ENCODE measurements at places on chromosomes 1 and 21. TPM values are rescaled to one million over a fixed set of nuclear protein-coding genes. Genes with fewer than 3 reads are reported as not detected.

The ADAMTSL4 gene
- total RNA-seq = 0.55 TPM

The OLFML3 gene
- 0.23 TPM for total RNA-seq

The SGIP1 gene
- total RNA-seq = not detected

GRCh38 chr1:235552146-235552716, 48.0 kb upstream of the B3GALNT2 start:
- H3K4me3 ChIP-seq = no peak overlapping the region
- DNase-seq = no peak
- no peak overlapping the region for H3K27ac ChIP-seq
- H3K36me3 ChIP-seq = no peaks in the 10 kb centered on the region
- H3K27me3 ChIP-seq = no peaks in the 10 kb centered on the region
- no peaks in the 10 kb centered on the region for H3K4me1 ChIP-seq

The RGS8 gene
- total RNA-seq = not detected

GRCh38 chr1:20199403-20199802, 13.1 kb upstream of the PLA2G2C start:
- H3K4me3 ChIP-seq = no peak overlapping the region
- no peaks in the 10 kb centered on the region for H3K27me3 ChIP-seq
- H3K27ac ChIP-seq = no peak overlapping the region
- no peaks in the 10 kb centered on the region for H3K36me3 ChIP-seq
- DNase-seq = no peak

The METTL25B gene
- total RNA-seq = 29.6 TPM

- no peaks in the 10 kb centered on the region for H3K4me1 ChIP-seq
- no peaks in the 10 kb centered on the region for H3K36me3 ChIP-seq
- H3K27ac ChIP-seq = no peak overlapping the region
- peaks cover 31% of the 10 kb centered on the region for H3K27me3 ChIP-seq
Observed at GRCh38 chr1:30586671-30587070, 136.7 kb downstream of the MATN1 start.

DNA sequence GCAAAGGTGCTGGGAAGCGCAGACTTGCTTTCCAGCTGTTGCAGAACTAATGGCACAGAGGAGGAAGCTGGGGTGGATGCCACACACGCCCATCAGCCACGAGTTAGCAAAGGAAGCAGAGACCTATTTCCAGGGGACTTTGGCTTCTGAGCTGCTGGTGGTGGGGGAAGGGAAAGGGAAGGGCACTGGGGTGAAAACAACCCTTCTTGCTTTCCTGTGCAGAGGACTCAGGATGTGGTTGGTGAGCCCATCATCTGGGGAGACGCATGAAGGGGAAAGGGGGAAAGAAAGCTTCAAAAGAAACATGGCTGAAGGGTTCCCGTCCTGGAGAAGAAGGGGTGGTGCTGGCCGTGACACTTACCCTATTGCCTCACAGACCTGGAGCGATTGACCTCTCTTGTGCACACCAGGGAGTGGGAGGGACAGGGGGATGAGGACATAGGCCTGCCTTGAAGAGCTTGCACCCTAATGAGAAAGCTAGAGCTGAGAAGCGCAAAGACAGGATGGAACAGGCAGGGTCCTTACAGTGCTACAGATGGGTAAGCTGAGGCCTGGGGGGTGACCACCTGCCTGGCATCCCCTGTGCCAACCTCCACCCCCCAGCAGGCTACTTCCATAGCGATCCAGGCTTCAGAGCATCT, 140.8 kb upstream of the RAB4A start:
- no peaks in the 10 kb centered on the region for H3K27me3 ChIP-seq
- H3K4me3 ChIP-seq = peak overlapping the region; percentile 36
- no peak overlapping the region for H3K27ac ChIP-seq

DNA sequence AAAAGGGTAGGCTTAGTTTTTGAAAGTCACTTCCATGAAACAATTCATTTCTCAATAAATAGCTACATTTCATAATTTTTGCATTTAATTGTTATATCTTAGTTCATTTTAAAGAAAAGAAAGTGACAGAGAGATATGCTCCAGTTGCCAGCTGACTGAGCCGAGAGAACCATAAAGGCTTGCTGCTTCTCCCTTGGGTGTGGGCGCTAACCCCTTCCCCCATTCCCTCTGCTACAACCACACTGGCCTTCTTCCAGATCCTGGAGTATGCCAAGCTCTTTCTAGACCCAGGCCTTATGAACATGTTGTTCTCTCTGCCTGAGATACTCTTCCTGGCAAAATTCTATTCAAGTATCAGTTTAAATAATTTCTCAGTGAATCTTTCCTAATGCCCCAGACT, 12.3 kb downstream of the SORT1 start:
- no peak overlapping the region for H3K27ac ChIP-seq
- no peak overlapping the region for H3K4me3 ChIP-seq
- DNase-seq = no peak
- H3K27me3 ChIP-seq = peaks cover 4% of the 10 kb centered on the region
- H3K4me1 ChIP-seq = no peaks in the 10 kb centered on the region

The AMIGO1 gene
- total RNA-seq = 28.0 TPM

GRCh38 chr1:10177876-10178275, 32.5 kb upstream of the KIF1B start:
- H3K27ac ChIP-seq = no peak overlapping the region
- no peak for DNase-seq
- H3K27me3 ChIP-seq = no peaks in the 10 kb centered on the region
- no peak overlapping the region for H3K4me3 ChIP-seq
- H3K36me3 ChIP-seq = peaks cover 43% of the 10 kb centered on the region
- H3K4me1 ChIP-seq = no peaks in the 10 kb centered on the region

DNA sequence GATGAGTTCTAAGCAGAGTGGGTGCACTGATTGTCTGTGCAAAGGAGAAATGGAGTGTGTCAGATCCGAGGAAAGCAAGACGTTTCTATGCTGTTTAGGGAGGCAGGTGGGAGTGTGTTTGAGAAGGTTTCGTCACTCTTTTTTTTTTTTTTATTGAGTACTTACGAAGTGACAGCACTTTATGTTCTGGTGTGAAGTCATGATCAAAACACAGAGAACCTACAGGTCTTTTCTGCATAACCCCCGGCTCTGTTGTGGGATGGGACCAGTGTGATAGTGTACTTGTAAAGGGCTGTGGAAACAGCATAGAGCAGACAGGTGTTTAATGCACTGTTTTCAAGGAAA, 26.7 kb downstream of the MIA3 start:
- no peaks in the 10 kb centered on the region for H3K27me3 ChIP-seq
- H3K27ac ChIP-seq = peak overlapping the region; percentile 95
- peaks cover under 1% of the 10 kb centered on the region for H3K36me3 ChIP-seq
- no peak for DNase-seq
- peak overlapping the region; percentile 100 for H3K4me3 ChIP-seq
- H3K4me1 ChIP-seq = peaks cover 15% of the 10 kb centered on the region

DNA sequence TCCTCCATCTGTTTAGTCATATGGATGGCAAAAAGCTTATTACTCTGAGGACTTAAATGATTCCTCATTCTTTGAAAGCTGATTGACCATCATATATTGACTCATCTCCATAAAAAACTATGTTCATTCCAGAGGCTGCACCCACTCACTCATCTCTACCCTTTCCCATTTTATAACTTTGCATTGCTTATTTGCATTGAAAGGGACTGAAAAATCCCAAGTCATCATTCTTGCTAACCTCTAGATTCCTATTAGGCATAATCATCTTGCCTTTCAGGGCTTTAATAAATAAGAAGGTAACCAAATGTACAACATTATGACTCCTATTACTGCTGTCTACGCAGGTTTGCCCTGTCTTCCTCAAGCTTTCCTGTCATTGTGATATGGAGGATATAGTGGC, 1180.3 kb upstream of the B3GALT2 start:
- no peaks in the 10 kb centered on the region for H3K27me3 ChIP-seq
- H3K36me3 ChIP-seq = no peaks in the 10 kb centered on the region
- no peak overlapping the region for H3K4me3 ChIP-seq
- no peak overlapping the region for H3K27ac ChIP-seq
- DNase-seq = no peak

The FMOD gene
- total RNA-seq = not detected

DNA sequence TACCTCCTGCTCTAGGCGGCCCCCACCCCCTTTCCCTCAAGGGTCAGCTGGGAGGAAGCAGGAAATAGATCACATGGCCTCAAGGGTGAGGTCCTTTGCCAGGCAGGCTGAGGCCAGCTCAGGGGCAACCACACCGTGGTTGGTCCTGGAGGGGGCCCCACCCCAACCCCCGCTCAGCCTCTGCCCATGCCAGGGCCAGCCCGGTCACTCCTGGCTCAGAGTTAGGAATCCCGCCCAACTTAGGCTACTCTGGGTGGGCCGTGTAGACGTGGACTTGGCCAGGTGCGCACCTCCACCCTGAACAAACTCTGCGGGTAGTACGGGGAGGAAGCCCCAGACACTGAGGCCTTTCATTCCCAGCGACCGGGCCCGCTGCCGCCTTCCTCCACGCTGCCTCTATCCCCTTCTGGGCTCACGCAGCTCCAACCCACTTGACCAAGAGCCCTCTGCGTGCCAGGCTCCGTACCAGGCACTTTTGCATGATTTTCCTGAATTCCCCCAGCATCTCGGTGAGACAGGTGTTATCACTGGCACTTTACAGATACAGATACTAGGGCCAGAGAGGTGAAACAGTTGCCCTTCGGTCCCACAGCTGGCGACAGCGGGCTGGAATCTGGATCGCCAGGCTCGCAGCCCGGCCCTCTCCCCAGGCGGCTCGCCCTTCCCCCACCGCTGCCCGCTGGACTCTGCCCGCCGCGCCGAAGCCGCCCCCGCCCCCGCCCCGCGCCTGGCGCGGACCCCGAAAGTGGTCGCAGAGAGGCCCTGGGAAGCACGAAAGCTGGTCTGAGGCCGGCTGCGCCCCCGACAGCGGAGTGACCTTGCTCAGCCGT, 769 bp downstream of the GALE start:
- peak overlapping the region; percentile 60 for H3K27ac ChIP-seq
- H3K27me3 ChIP-seq = no peaks in the 10 kb centered on the region
- H3K4me3 ChIP-seq = peak overlapping the region; percentile 66
- H3K4me1 ChIP-seq = peaks cover 31% of the 10 kb centered on the region
- peaks cover 6% of the 10 kb centered on the region for H3K36me3 ChIP-seq
- DNase-seq = no peak

DNA sequence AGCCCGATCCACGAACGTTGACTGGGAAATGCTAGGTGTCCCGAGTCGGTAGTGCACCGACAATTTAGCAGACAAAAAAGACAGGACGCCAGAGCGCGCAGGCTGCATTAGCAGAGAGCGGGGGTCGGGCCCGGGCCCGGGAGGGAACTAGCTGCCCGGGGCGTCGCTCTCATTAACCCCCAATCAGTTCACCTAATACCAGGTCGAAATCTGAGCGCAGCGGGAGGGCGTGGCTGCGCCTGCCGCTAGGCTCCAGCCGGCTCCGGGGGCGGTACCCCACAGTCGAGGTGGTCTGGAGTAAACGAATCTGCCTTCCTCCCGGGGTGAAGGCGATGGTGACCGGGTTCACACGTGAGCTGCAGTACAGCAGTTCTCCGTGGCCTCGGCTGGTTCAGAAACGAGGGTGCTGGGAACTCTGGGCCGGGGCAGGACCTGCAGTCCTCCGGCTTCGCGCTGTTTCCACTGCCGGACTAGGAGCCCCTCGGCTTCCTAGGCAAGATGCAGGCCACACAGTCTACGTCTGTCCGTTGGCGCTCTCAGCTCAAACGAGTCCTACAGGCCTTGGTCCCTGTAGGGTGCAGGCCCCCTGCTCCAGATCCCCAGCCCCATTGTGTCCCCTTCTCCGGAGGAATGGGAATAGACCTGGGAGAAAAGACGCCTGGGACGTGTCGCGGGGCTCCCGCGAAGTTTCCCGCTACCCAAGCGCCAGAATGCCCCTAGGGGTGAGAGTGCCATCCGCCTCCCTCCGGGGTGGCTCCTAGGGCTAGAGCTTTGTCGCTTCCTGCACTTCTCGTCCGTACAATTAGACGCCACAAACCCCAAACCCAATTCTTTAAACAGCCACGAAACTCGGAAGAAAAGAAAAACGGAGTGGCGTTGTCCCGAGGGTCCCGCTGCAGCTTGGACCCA, 2.0 kb downstream of the GFI1 start:
- H3K27me3 ChIP-seq = peaks cover 5% of the 10 kb centered on the region
- H3K4me3 ChIP-seq = peak overlapping the region; percentile 77
- H3K4me1 ChIP-seq = peaks cover 52% of the 10 kb centered on the region
- H3K27ac ChIP-seq = peak overlapping the region; percentile 73
- peaks cover 12% of the 10 kb centered on the region for H3K36me3 ChIP-seq
- DNase-seq = peak; percentile 45

DNA sequence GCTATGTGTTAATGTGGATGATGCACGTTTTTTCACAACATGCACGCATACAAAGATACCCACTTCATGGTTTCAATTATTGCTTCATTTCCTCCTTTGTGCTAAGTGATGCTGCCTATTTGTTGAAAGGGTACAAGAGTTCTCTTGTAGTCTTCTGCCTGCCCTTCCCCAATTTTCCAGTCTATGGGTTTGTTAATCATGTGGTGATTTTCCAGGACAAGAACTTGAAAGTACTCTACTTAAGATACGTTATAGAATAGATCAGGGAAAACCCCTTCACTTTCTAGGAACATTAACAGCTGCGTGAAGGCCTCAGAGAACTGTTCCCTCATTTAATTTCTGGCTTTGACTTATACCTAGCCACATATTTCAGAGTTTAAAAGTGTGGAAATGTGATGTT, 52.1 kb upstream of the SLC44A3 start:
- H3K27me3 ChIP-seq = no peaks in the 10 kb centered on the region
- H3K27ac ChIP-seq = no peak overlapping the region
- DNase-seq = no peak
- no peaks in the 10 kb centered on the region for H3K4me1 ChIP-seq

The MYOM3 gene
- total RNA-seq = not detected

GRCh38 chr1:178456472-178456871, 40.3 kb downstream of the CLEC20A start:
- no peak for DNase-seq
- no peaks in the 10 kb centered on the region for H3K4me1 ChIP-seq
- no peaks in the 10 kb centered on the region for H3K36me3 ChIP-seq
- no peaks in the 10 kb centered on the region for H3K27me3 ChIP-seq
- H3K27ac ChIP-seq = no peak overlapping the region
- no peak overlapping the region for H3K4me3 ChIP-seq

- no peak for DNase-seq
- H3K27me3 ChIP-seq = no peaks in the 10 kb centered on the region
- no peak overlapping the region for H3K4me3 ChIP-seq
- no peaks in the 10 kb centered on the region for H3K4me1 ChIP-seq
Observed at GRCh38 chr1:87497380-87498203, 168.9 kb downstream of the LMO4 start.

The SLC25A33 gene
- 6.2 TPM for total RNA-seq

DNA sequence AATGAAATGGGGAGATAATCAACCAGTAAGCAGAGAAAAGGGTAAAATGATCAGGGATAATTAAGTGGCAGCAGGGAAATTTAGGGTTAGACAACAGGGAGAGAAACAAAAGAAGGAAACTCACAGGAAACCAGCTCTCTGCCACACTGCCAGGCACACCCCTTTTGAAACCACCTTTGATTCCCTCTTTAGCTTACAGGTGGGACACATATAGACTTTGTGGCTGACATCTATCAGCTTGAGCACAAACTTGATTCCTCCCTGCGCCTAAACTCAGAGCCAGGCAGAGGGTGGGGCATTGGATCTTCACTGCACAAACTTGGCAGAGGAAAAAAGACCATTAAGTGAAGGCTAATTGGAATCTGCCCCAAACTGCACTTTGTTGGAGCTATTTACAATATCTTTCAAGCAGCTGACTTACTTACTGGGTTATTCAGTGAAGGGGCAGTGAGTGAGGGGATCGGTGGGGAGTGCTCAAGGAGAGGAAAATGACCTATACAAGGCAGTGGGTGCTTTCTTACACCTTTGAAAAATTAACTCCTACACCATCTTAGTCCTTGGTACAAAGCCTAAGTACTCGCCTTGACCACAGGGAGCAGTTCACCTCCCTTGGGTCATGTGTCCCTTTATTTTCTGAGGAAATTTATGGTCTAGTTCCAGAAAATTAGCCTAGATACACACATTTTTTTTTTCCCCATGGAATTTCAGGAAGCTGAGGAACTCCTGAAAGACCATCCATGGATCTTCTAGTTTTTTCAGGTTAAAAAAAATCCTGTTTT, 60.2 kb downstream of the PBX1 start:
- H3K27me3 ChIP-seq = no peaks in the 10 kb centered on the region
- DNase-seq = no peak
- no peak overlapping the region for H3K4me3 ChIP-seq
- no peaks in the 10 kb centered on the region for H3K4me1 ChIP-seq
